ENCODE measurements at places on chromosomes 7 and 10.

DNA sequence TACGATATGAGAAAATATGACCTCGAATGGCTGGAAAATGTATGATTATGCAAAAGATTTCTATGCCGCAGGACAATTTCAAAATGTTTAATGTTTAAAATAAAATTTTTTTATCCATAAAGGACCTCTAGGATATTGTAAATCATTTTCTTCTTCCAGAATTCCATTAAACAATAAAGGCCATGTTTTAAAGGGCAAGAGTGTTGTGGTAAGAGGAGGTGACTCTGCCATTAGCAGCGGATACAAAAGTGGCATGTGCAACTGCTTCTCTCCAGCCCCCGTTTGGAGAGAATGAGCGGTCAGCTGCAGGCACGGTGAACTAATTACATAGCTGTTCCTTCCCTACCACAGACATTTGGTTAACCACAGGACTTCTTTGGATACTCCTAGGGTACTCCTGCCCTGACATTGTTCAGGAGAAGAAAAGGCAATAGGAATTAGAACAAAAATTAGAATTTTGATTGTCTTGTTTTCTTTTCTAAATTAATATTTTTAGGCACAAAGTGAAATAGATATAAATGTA lies 63.8 kb downstream of the HBP1 start:
- peak; percentile 12 for DNase-seq

DNA sequence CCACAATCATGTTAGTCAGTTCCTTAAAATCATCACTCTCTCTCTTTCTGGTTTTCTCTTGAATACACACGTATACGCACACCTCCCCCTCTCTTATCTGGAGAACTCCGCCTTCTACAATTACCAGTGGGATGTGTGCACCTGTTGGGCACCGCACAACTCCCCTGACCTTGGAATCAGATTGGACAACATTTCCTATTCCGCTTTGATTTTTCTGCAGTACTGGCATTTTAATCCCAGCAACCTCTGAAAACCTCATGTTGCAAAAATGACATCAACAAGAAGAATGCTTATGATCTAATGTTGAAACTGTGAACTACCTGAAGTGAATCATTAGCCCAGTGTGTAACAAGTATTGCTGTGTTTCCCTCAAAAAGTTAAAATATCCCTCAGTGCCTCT lies 109.6 kb downstream of the KIAA1217 start:
- DNase-seq: no peak

GRCh38 chr10:63582690-63583089 lies 61.5 kb downstream of the REEP3 start:
- DNase-seq: no peak

- DNase-seq: no peak
These were observed 116.1 kb downstream of the STRA8 start for GRCh38 chr7:135349746-135350145.

DNA sequence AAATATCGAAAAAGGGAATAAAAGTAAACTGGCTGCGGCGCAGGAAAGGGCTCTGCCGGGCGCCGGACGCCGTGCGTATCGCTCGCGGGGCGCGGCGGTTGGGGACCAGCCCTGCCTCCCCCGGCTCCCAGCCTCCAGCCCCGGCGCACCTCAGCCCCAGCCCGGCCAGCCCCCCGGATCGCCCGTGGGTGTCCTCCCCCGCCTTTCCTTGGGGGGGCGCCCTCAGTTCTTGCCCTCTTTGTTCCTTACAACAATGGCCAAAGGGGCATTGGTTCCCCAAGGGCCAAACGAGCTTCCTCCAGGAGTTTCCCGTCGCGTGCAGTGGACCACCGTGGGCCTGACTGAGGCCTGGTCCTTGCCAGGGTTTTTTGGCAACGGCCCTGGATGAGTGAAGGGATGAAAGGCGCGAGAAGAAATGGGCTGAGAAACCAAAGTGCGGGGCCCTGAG lies 1.2 kb downstream of the MACROH2A2 start:
- peak; percentile 54 for DNase-seq

DNA sequence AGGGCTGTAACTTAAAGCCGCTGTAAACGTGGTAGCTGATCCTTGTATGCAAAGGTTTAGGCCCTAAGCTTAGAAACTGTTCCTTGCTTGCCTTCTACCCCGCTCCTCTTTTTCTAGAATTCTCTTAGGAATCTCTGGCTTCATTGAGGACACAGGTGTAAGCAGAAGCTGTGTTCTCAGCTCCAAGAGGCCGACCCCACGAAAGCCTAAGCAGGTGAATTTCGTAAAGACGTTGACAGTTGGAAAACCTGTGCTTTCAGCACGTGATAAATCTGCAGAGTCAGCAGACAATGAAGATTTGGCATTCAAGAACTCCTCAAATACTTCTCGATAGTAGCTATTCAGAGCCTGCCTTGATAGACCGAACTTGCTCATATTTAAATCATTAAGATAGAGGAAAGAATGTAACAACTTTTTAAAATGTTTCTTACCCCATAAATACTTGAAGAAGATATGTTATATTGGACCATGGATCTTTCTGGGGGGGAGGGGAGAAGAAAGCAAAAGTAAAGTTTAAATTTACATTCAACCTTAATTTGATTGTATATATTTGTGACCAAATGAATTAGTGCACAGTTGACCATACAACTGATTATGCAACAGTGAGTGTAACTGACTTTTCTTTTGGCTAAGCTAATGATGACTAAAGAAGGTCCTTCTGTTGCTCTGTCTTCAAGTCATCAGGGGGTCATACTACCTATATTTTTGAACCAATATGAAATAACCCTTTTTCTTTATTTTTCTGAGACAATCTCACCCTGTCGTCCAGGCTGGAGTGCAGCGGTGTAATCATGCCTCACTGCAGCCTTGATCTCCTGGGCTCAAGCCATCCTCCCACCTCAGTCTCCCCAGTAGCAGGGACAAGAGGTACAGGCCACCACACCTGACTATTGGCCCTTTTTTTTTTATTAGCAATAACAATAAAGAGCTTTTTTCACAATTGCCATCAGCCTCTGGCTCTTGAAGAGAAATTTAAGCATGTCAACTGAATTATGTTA lies 1.2 kb upstream of the GDI2 start:
- peak; percentile 66 for DNase-seq

- DNase-seq: no peak
These were observed 13.0 kb downstream of the ZNF316 start for GRCh38 chr7:6650086-6650485.
